ENCODE measurements at places on chromosomes 5 and 9.

DNA sequence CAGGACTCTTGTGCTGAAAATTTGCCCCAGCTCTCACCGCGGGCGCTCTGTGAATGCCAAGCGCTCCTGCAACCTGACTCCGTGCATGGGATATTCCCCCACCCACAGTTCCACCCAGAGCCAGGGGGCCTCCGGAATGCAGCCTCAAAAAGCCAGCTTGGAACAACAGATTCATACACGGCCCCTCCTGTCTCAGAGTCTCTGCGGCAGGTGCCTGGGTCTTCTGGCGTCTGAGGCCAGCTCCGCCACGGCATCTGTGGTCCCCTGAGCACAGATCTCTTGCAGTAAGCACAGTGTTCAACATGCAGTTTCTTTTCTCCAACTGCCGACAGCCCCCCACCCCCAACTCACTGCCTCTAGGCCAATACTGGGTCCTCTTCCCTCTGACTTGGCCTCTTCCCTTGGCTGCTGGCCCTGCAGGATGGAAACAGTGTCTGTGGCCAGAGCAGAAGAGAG lies 355.7 kb upstream of the IRX2 start:
- no peak for DNase-seq

GRCh38 chr9:88721025-88721424 lies 186.0 kb downstream of the NXNL2 start:
- no peak for DNase-seq

GRCh38 chr5:35762368-35762767 lies 94.3 kb upstream of the IL7R start:
- no peak for DNase-seq

DNA sequence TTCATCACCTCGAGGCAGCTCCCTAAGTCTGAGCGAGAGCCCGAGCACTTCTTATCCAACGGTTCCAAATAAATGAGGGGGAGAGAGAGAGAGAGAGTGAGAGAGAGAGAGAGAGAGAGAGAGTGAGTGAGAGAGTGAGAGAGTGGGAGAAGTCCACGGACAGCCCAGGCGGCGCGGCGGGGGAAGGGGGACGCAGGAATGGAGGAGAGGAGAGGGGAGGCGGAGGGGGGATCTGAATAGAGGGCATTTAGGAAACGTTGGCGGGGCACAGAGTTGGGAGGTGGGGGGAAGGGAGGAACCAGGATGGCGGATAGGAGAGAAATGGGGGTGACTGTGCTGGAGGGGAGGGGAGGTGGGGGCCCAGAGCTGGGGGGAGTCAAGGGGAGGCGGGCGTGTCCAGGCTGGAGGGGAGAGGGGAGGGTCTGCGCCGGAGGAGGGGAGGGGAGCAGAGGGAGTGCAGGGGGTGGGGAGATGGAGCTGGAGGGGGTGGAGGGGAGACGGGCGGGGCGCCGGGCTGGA lies 398 bp upstream of the BASP1 start:
- no peak for DNase-seq

DNA sequence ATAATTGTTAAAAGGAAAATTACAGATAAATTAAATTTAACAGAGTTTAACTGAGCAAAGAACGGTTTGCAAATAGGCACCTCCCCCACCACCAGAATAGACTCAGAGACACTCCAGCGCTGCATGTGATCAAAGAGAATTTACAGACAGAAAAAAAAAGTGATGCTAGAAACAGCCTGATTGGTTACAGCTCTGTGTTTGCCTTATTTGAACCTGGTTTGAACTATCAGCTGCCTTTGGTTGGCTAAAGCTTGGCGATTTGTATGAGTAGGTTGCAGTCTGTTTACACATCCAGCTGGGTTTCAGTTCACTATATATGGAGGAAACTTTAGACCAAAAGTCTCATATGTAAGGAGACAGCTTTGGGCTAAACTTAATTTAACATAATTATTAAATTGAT lies 249.1 kb downstream of the ENC1 start:
- no peak for DNase-seq

DNA sequence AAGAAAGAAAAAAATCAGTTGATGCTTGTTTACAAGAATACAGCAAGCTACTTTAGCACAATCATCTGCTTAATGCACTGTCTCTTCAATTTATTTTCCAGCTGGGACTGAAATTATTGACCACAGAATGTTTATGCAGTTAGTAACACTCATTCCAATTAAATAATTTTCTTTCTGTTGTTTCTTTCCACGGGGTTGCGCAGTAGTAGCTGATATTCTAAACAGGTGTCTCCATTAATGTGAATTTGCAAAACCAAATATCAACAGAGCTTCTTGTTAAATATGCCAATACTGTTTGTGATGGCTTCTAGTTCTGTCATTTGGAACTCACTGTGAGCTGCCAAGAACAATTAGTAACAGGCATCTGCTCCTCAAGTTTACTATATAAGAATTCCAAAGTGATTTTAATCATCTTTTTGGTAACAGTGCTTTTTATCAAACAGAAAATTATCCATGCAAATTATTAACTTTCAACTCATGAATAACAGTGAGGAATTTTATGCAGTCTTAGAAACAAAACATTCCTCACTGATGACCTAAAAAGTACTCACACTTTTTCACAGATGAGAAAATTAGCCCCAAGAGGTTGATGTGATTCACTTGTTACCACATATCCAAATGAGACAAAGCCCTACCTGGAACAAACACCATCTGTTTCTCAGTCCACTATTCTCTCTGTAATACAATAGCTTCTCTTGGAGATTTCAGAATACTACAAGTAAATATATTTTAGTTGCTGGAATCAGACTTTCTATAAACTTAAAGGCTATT lies 567.6 kb upstream of the RGMB start:
- DNase-seq = no peak

DNA sequence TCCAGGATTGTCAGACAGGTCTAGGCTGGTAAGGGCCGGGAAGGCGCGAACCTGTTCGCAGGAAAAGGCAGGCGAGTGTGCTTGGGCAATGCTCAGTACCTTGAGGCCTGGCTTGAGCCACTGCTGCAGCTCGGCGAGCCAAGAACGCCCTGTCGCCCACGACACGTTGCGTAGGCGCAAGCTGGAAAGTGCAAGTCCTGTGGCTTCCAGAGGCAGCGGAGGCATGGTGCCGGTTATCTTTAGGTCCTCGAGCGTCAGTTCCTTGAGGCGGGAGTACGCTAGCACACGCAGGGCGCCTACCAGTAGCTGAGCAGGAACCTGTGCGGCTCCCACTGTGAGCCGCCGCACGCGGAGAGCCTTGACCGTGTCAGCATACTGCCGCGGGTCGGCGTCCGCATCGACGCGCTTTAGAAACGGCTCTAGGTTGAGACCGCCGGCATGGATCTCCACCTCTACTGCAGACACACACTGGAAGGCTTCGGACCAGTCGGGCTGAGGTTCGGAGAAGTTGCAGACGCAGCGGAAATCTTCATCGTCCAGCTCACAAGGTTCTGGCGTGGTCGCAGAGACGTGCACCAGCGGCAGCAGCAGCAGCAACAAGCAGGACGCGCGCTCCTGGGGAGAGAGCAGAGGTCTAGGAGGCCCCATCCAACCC lies 482 bp downstream of the CD14 start:
- no peak for DNase-seq

DNA sequence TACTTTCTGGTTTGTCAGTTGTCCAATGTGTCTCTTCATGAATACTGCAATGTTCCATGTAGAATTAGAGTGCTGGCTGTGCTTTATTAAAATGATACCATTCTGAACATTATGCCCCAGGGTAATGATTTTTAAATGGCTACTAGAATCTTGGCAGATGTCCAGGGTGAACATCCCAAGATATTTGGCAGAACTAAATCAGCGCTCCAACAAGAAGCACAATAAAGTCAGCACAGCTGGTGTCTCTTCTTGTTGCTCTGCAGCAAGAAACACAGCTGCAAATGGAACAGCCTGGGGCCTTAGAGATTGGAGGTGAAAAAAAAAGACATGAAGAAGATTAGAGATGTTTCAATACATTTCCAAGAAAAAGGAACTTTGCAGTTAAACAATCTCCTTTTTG lies 248.3 kb downstream of the CDH18 start:
- no peak for DNase-seq

DNA sequence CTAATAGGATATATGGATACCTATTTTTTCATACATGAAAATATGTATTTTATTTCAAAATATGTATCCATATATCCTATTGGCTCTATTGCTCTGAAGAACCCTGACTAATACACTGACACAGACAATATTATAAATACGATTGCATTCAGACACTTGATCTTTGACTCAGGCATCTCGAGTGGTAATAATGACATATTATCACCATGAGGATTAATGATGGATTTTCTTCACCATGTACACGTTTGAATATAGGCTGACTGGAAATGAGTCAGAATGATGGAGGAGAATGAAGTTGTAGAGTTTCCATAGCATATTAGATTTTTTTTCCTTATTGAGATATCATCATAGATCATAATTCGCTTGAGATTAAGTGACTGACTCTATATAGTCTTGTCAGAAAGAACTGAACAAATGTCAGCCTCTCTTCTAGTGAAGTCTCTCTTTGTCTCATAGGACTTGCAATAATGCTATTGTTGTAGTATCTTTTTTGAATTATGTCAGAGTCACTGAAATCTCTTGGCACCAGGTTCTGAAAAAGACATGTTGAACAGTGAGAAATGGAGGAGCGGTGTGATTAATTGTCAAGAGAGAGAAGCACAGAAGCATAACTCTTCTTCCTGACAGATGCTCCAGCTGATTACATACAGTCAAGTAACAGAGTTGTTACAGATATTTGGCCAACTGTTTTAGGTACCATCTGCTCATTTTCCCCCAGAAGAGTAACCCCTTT lies 41.4 kb upstream of the SLCO6A1 start:
- DNase-seq = no peak

DNA sequence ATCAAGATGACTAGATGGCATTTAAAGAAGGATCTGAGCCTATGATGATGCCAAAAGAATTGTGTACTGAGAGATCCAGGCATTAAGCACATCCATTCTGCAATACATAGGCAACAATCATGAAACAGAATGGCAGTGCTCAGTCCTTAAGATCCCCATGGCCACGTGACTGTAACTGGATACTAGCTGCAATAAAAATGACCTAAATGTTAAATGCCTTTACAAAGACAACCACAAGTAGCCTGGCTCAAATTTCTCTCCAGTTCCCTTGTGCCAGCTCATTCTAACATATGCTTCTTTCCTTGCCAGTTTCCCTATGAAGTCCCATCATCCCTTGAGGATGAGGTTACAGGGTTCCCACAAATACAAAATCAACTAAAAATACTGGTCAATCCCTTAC lies 148.3 kb upstream of the GHR start:
- DNase-seq = no peak

GRCh38 chr9:134069480-134070399 lies 1.9 kb upstream of the BRD3 start:
- DNase-seq = no peak

- DNase-seq = no peak
These were observed 144.6 kb upstream of the RPS23 start for GRCh38 chr5:82422751-82423181.

GRCh38 chr5:174065528-174066197 lies 20.2 kb downstream of the NSG2 start:
- no peak for DNase-seq

DNA sequence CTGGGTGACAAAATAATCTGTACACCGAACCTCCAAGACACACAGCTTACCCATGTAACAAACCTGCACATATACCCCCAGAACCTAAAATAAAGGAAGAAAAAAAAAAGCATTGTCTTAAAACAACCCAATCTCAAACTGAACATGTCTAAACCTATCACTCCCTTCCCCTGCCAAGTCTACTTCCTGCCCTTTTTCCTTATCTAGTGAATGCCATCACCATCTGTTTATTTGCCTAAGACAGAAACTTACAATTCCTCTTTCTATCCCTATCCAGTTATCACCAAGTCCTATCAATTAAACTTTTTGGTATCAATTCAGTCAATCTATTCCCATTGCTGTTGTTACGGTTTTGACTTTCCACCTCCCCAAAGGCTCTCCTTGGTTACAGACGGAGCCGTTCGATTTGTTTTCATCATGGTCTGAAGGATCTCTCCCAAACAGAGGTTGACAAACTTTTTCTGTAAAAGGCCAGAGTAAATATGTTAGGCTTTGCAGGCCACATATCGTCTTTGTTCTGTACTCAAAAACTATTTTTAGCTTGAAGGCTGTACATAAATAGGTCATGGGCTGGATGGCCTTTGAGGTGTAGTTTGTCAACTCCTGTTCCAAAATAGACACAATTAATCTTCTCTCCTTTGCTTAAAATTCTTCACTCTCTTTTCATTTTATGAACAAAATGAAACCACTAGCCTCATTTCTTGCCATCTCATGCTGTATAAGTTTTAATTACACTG lies 12.1 kb downstream of the NOL8 start:
- no peak for DNase-seq

DNA sequence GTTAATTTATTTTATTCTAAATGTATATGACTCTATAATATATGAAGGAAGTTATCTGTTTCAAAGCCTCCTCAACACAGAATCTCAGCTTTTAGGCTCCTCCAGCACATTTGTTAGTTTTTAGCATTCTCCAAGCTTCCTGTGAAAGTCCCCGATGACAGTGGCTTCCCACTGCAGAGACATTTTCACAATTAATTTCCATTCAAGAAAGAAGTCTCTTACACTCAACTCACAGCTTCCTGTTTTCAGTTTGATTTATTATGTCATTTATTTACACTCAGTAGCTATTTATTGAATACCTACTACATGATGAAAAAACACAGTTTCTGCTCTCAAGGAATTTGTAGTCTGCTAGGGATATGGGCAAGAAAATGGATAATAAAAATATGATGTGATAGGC lies 2228.2 kb upstream of the WWC1 start:
- no peak for DNase-seq

GRCh38 chr5:170755679-170756456 lies 27.7 kb upstream of the GABRP start:
- DNase-seq = no peak

GRCh38 chr9:107647611-107648010 lies 158.0 kb upstream of the KLF4 start:
- DNase-seq = no peak

- no peak for DNase-seq
These were observed 2.8 kb downstream of the RORB start for GRCh38 chr9:74499770-74500583.

- DNase-seq = peak; percentile 55
These were observed 44.0 kb upstream of the NCS1 start for GRCh38 chr9:130128251-130128650.

DNA sequence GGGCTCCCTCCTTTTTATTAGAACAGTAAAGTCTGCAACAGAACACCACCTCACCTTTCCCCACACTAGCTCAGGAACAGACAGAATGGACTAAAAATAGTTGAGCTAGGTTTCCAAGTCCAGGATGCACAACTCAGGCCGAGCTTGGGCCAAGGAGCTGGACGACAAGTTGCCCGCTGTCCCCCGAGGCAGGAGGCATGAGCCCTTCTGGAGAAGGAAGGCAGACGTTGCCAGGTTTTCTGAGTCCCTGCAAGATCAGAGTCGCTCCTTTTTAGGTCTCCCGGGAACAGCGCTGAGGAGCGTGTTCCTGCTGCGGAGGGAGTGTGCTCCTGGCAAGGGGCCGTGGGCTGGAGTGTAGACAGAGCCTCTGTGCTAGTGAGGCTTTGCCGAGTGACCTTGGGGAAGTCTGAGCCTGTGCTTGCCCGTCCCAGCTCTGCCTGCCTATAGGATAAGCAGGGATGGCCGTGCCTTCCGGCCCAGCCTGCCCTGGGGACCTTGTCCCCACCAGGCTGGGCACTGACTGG lies 121.6 kb downstream of the WNK2 start:
- no peak for DNase-seq
